ENCODE measurements at places on chromosomes 4 and X. TPM values are rescaled to one million over a fixed set of nuclear protein-coding genes. Genes with fewer than 3 reads are reported as not detected.

DNA sequence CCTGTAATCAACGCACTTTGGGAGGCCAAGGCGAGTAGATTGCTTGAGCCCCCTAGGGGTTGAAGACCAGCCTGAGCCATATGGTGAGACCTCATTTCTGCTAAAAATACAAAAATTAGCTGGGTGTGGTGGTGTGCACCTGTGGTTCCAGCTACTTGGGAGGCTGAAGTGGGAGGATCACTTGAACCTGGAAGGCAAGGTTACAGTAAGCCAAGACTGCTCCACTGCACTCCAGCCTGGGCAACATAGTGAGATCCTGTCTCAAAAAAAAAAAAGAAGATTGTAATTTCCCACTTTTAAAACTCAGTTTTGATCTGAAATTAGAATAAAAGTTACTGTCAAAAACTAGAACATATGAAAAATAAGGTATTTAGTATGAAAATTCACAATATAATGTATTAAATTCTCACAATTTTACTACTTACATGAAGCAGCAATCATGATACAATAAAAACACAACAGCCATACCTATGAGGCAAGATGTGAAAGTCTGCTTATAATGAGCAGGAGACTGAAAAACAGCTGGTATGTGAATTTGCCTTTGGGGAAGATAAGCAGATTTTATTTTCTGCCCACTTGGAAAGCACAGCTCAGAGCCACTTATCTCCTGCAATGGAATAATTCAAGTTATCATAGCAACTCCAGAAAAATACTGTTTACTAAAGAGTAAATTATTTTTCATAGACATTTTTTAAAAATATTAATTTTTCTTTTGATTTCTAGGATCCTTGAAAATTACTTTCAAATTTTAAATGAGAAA is 50.6 kb downstream of the ZGRF1 start:
- no peak for DNase-seq
- no peaks in the 10 kb centered on the region for H3K4me1 ChIP-seq
- H3K27ac ChIP-seq, result no peak overlapping the region
- H3K4me3 ChIP-seq, result no peak overlapping the region

DNA sequence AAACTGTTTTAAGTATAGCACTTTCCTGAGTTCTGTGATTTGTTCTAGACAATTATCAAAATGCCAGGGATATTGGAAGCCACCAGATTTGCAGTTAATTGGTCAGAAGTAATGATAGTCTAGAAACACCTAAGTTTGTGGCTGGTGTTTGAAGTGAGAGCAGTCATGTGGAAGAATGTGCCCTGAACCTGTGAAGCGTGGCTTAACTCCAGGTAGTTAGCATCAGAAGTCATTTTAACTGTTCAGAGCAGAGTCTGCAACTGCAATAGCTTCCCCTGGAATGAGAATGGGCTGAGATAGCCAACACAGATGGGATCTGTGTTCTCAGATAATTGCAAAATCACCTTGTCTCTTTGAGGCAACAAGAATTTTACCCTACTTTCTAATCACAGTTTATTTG is 255.1 kb upstream of the GK2 start:
- no peak for DNase-seq
- H3K4me3 ChIP-seq, result no peak overlapping the region
- no peaks in the 10 kb centered on the region for H3K27me3 ChIP-seq

Gene TLR8
- total RNA-seq, result not detected

DNA sequence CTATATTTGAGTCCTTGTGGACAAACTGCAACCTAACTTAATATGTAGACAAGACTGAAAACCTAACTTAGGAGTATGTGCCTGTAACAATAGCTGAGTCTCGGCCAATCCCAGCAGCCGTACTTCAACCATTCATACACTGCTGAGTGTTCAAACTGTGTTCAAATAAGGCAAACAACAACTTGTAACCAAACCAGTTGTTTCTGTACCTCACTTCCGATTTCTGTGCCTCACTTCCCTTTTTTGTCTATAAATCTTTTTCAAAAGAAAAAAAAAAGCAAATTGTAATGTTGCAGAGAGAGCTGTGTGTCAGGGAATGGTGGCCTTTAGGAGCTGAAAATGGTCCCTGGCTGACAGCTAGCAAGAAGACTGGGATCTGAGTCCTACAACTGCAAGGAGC is 46.0 kb downstream of the GEMIN8 start:
- no peaks in the 10 kb centered on the region for H3K36me3 ChIP-seq
- H3K27ac ChIP-seq, result no peak overlapping the region
- no peaks in the 10 kb centered on the region for H3K27me3 ChIP-seq
- no peak for DNase-seq
- no peak overlapping the region for H3K4me3 ChIP-seq

Gene OTC
- 3.2 TPM for total RNA-seq

DNA sequence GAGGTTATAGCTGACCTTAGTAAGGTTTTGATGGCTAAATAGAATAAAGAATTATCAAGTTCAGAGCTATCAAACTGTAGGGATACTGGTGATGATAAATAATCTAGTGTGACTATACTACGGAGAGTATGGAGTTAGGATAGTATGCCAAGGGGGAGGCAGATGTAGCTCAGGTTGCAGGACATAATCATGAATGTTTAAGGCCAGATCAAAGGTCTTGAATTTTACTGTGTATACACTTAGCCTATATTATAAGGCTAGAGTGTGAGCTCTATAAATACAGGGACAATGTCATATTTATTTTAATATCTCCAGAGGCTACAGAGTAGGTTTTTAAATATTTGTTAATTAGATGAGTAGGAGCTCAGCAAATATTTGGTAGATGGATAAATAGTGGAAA is 131.1 kb upstream of the STIM2 start:
- peaks cover 23% of the 10 kb centered on the region for H3K4me1 ChIP-seq
- H3K36me3 ChIP-seq, result peaks cover 23% of the 10 kb centered on the region
- no peaks in the 10 kb centered on the region for H3K27me3 ChIP-seq
- no peak overlapping the region for H3K4me3 ChIP-seq
- peak overlapping the region; percentile 52 for H3K27ac ChIP-seq

GRCh38 chr4:40992472-40993295 is 221.7 kb downstream of the APBB2 start:
- H3K27me3 ChIP-seq, result no peaks in the 10 kb centered on the region
- peaks cover 11% of the 10 kb centered on the region for H3K4me1 ChIP-seq
- H3K4me3 ChIP-seq, result no peak overlapping the region
- H3K27ac ChIP-seq, result no peak overlapping the region

Gene CBR4
- total RNA-seq, result 42.6 TPM

- no peak overlapping the region for H3K4me3 ChIP-seq
- no peak for DNase-seq
- H3K27ac ChIP-seq, result peak overlapping the region; percentile 90
- no peaks in the 10 kb centered on the region for H3K27me3 ChIP-seq
Measured at GRCh38 chr4:37439809-37440474, 195.4 kb downstream of the NWD2 start.

DNA sequence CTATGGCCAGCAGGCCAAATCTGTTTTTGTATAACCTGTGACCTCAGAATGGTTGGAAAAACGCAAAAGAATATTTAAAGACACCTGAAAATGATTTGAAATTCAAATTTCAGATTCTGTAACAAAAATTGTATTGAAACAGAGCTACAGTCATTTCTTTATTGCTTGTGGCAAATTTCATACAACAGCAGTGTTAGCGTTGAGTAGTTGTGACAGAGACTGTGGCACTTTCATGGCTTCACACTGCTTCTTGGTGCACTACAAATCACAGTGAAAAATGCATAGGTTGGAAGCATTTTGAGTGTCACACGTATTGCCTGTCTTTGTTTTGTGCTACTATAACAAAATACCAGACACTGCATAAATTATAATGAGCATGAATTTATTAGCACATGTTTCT is 12.2 kb upstream of the PARM1 start:
- no peak overlapping the region for H3K4me3 ChIP-seq
- DNase-seq, result no peak
- H3K4me1 ChIP-seq, result no peaks in the 10 kb centered on the region
- no peak overlapping the region for H3K27ac ChIP-seq
- no peaks in the 10 kb centered on the region for H3K36me3 ChIP-seq

DNA sequence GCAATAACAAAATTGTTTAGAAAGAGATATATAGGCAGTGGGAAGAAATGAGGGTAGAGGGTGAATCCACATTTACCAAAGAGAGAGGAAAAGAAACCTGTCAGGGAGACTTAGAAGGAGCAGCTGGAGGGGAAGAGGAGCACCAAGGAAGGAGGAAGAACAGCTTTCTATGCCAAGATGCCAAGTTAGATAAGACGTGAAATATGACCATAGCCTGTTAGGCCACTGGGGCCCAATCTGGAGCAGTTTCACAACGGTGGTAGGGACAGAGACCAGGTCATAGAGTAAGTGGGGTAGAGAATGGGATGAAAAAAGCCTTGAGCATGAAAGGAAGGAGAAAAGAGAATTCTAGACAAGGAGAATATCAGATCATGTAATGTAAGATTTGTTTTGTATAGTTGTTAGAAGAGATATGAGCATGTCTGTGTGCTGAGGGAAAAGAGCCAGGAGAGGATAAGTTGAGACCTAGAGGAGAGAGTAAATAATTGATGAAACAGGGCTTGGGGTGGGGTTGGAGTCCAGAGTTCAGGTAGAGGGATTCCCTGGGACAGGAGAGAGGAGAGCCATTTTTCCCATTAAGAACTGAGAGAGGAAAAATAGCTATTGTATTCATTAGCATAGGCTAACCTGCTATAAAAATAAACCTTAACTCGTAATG is 4.4 kb upstream of the SOWAHB start:
- H3K4me3 ChIP-seq, result no peak overlapping the region
- H3K27me3 ChIP-seq, result peaks cover 23% of the 10 kb centered on the region
- DNase-seq, result no peak
- H3K4me1 ChIP-seq, result peaks cover 10% of the 10 kb centered on the region

Gene BEX2
- 24.3 TPM for total RNA-seq

DNA sequence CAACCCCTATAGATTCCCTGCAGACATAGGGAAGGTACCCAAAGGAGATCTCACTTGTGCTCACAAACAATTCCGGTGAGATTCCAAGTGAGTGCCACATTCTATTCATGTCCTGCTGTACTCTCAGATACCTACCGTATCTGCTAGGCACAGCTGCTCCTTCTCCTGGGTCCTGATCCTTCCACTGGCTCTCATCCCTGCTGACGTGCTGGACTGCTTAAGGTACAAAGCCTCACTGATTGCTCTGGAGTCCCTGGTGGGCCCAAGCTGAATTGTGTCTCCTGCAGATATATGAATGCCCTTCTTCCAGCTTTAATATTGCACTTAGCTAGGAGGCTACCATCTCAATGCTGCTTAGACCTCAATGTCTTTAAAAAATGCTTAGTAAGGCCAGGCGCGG is 2.4 kb downstream of the TCEAL1 start:
- peaks cover 5% of the 10 kb centered on the region for H3K4me1 ChIP-seq
- H3K36me3 ChIP-seq, result no peaks in the 10 kb centered on the region
- H3K27me3 ChIP-seq, result no peaks in the 10 kb centered on the region
- H3K27ac ChIP-seq, result no peak overlapping the region

Measured in type B pancreatic cell (in vitro differentiated cells).